Femur (tissue), 1 donor: ENCODE measurements at places on chromosomes 12 and 14.
A peak's percentile ranks its signal among the peaks of the same experiment; 100 is the strongest.

DNA sequence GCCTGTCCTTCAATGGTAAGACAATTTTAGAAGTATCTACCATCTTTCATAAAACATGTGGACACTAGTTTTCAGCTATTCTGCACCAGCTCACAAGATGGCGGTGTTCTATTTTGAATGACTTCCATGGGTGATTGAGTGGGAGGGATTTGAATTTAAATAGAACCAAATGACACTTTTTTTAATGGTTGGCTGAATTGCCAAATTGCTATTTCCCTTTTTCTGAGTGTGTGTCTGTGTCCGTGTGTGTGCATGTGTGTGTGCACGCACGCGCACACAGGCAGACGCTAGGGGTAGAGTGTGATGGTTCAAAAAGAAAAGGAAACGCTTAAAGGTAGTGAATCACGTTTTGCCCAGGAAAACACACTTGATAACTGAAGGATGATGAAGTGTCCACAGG is 362.6 kb downstream of the DAD1 start:
- DNase-seq, result no peak

DNA sequence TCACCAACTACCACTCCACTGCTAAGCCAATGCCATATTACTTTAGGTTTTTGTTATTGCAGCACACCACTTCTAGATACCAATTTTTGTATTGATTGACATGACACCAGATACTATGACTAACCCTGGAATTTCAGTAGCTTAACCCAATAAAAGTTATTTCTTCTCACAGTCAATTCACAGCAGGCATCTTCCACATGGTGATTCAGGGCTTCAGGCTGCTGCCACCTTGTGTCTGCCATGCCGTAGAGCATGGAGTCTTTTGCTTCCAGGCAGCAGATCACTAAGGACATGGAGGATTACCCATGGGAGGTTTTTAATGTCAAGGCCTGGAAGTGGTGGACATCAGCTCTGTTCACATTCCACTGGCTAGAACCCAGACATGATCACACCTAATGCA is 56.4 kb upstream of the LTA4H start:
- no peak for DNase-seq

DNA sequence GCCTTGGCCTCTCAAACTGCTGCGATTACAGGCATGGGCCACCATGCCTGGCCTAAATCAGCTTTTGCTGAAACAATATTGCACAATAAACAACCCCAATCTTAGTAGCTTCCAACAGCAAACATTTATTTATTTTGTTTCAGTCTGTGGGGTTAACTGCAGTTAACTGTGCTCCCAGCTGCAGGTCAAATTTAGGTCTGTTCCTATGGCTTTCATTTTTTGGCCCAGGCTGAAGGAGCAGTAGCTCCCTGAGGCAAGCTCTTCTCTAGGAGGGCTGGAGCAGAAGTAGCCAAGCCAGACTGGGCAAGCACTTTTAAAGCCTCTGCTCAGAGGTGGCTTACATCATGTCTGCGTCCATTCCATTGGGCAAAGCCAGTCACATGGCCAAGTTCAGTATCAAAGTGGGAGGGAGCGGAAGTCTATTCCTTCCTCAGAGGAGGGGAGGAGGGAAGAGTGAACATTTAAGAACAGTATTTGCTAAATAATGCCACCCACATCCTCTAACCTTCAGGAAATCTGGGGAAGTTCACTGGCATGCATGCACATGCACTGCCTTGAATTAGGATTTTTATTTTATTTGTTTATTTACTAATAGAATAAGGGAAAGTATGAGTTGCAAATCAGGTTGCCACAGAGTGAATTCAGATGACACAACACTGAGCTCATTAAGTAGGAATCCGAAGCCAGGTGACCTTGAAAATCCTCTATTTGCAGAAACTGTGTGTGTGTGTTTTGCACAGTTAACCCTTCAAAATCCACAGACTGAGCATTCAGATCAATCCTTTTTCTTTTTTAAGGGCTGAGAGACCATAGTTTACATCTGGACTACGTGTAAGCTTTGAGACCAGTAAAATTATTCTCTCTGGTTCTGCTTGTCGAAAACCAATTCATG is 122.0 kb upstream of the SEL1L start:
- DNase-seq, result peak; percentile 43

DNA sequence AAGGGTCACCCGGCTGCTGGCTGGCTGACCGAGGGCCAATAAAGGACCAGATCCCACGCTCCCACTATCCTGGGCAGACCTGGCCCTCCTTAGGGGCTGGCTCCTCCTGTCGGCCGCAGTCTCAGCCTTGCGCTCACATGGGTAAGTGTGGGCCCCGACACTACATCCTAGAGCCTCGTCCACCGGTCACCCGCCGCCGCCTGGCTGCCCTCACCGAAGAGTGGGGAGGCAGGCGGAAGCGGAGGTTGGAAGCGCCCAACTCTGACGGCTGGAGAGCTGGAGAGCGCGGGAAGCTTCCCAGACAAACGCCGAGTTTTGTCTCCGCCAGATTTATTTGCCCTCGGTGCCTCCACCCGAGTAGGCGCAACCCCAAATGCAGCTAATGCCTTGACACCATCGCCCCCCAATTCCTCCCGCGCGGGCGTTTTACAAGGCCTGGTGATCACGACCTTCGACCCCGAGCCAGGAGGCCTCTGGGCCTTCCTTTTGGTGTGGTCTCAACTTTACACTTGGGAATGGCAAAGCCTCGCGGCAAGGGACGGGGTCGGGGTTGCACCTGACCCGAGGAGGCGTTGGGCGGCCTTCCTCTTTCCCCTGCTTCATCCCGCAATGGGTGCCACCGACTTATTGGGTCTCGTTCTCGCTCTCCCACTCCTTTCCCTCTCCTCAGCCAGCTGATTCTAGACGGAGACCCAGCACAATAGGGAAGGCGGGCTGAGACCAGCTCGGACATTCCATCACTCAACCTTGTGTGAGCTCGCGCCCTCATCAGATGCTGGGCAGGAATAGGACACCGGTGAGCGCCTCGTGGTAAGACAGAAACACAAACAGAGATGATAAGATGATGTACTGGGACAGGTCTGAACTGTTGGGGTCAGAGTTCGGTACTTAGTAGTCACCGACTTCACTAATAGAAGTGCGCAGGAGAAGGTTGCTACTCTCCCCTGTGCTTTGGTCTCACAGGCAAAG is 78.3 kb upstream of the ANO4 start:
- no peak for DNase-seq

GRCh38 chr14:86796221-86797074 is 1196.5 kb downstream of the GALC start:
- no peak for DNase-seq

DNA sequence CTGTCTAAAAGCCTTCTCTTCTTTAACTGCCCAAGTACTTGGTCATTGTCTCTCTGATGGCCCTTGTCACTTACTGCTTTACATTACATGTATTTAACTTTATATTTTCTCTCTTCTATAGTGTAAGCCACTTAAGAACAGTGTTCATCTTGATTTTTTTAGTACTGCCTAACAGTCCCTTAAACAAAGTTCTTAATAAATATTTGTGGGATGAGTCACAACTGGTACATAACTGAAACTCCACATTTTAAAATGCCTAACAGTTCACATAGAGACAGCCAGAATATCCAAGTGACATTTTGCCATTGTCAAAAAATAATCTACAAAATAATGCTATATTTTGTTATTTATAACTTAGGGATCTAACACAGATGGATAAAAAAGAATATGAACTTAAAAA is 146.6 kb downstream of the STXBP6 start:
- DNase-seq, result no peak

- no peak for DNase-seq
These were observed 262.6 kb upstream of the SFSWAP start for GRCh38 chr12:131448254-131448795.

DNA sequence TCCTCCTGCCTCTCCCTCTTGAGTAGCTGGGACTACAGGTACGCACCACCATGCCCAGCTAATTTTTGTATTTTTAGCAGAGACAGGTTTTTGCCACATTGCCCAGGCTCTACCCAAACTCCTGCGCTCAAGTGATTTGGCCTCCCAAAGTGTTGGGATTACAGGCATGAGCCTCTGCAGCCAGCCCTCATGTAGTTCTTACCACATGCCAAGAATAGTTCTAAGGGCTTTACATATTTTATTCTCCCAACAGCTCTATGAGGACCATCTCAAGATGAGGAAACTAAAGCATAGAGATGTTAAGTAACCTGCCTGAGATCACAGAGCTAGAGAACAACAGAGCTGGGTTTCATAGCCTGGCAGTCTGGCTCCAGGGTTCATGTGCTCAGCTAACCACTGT is 37.9 kb upstream of the ALDH2 start:
- no peak for DNase-seq

DNA sequence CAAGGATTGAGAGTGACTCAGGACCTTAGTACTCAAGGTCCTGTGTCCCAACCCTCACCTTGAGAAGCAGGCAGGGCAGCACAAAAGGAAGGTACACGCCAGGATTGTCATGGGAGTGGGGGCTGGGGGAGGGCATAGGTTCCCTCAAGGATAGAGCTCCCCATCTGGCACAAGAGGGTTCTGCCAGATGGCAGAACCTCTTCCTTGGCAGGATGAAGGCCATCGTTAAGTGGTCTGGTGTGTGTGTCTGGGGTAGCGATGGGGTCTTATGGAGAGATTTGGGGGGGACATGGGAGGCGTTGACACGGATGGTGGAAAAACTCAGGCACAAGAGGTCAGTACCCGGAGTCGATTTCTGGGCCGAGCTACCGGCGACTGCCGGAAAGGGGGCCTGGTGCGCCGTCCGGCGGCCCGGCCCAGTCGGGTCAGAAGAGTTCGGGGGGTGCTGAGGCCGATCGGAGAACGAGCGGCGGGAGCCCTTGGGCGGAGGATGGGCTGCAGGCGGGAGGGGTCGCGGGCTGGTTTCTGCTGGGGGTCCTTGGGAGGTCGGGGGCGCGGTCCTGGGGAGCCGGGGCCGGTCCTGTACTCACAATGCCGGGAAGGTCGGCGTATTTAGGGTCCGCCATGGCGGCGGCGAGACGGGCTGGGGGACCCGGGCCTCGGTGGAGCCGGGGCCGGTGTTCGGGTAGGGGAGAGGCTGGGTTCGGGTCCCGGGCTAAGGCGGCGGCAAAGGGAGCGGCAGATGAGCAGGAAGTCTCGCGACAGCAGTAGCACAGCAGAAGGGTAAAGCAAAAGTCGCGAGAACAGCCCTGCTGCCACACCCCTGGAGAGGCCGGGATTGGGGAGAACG is at the start of gene DCTN2:
Gene DCTN2, minus strand, starts transcription at position 755 of the 850 bp plus-strand sequence. Its CDS starts 129 bp downstream, at position 626.
- peak; percentile 98 for DNase-seq
